ENCODE measurements at places on chromosomes 5 and 9.

DNA sequence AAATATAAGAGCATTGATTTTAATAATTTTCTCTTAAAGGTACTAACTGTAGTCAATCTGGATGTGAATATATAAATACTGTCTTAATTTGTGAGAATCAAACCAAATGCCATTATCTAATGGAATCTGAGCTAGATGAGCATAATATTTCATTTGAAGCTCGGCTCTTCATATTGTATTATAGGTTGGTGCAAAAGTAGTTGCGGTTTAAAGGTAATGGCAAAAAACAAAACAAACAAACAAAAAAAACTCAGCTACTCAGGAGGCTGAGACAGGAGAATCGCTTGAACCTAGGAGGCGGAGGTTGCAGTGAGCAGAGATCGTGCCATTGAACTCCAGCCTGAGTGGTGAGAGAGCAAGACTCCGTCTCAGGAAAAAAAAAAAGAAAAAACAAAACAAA lies 96.4 kb downstream of the CFAP90 start:
- no peak for DNase-seq

DNA sequence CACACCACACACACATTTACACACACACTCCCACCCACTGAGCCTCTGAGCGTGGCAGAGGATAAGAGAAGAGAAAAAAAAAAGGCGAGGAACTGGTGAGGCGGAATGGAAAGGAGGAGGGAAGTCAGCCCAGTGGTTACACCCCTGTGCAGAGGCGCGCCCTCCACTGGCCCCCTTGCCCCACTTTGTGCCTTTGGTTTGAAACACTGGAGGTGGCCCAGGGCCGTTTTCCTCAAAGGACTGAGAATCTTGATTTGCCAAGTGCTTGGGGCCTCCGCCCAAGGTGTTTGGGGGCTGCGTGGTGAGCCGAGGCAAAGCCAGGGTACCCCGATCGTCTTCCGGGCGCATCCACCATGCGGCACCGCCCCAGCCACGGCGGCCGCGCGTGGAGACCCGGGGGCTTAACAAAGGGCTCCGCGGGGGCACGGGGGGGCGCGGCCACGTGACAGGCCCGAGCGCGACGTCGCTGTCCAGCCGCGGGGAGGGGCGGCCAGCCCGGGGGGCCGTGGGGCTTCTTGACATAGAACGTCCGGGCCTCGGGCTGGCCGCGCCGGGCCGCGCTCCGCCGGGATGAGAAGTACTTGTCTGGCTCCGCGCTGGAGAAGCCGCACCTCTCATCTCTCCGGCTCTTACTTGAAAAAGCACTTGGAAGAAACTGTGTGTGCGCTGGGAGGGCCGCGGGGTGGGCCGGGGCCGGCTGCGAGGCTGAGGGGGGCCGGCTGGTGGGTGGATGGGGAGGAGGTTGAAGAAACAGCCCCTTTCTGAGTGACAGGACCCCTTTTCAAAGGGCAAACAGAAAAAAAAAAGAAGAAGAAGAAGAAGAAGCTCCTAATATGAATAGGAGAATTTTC lies 21.0 kb downstream of the NR2F1 start:
- DNase-seq: no peak

DNA sequence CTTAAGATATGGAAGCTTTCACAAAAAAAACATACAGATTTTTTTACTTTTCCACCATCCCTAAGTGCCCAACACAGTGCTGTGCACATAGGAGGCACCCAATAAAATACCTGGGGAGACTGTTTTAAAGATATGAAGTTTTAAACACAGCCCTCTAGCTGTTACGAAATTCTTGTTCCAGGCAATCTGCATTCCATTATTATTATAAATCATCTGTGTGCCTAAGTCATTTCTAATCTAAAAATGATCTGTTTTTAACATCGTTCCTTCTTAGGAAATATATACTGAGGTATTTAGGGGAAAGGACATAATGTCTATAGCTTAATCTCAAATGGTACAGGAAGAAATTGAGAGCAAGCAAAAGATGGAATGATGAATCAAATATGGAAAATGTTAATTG lies 32.7 kb upstream of the ISCA1 start:
- DNase-seq: no peak

DNA sequence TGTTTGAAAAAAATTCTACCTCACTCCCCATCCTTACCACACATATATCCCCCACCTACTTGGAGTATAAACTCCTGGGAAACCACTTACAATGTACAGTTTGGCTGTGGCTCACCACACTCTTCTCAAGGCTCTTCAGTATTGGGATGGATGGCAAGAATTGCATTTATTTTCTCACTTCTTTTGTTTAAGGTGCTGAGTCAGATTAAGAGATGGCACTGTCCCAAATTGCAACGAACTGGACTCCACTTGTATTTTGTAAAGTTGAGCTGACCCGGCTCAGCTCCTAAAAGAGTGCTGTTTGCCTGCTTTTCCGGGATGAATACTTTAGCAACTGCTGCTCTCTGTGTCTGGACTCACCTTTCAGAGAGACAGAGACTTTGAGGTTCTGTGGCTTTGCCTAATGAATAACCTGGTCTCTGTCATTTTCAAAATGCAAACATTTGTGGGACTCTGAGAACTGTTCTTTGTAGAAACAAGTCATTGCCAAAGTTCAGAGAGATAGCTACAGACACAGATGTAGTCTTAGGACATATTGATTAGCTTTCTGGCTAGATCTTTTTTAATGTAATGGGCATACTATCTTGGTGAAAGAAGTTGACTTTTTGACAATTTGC lies 42.2 kb downstream of the PPP2R2B start:
- no peak for DNase-seq

GRCh38 chr5:133928587-133929393 lies 39.6 kb downstream of the C5orf15 start:
- DNase-seq: no peak

DNA sequence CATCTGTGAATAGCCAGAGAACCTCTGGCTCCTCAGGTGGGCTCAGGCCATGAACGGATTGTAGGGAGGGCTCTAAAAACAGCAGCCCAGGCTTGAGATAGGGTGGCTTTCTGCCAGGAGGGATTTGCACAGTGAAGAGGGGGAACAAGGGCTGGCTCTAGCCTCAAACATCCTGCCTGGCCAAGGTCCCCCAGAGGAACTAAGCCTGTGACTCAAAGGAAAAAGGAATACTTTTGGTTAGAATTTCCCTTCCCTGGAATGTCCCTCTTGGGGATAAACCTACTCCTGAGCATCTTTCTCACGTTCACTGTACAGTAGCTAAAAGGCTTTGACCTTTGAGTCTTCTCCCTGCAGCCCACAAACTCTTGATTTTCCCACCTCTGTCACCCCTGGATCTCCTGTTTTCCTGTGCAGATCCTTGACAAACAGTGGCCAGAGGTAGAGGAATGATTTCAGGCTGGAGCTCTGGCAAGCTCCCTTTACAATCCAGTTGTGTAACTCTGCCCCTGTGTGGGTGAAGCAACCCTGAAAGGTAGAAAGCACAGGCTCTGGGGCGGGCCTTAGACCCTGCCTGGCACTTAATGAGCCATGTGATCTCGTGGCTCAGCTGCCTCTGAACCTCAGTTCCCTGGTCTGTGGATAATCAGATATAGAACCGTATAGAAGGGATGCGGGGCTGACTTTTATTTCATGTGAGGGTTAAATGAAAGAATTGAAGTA lies 17.4 kb downstream of the SEC61B start:
- DNase-seq: no peak

DNA sequence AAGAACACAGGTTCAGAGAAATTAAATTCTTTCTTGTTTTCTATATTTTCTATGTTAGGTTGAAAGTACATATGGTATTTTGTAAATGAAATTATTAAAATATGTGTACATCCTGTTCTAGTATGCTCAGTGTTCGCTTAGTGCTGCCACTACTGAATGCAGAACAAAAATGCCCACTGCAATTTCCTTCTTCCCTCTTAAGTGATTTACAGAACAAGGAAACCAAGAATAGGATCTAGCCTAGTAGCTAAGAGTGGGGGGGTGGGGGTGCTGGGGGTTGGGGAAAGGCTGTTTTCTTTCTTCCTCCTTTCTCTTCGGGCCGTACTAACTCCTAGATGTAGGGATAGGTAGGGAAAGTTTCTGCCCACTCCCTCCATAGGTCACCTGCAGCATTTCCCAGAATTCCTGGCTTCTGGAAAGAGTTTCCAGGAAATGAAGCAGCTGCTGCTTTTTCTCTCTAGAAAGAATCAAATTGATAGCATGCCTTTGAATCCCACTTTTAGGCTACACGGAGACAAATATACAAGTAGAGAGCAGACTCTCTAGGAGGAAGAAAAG lies 15.7 kb downstream of the SPATA9 start:
- DNase-seq: peak; percentile 39

GRCh38 chr9:128628471-128629048 lies 28.1 kb downstream of the DYNC2I2 start:
- DNase-seq: no peak

GRCh38 chr9:126975327-126976220 lies 61.0 kb downstream of the RALGPS1 start:
- DNase-seq: no peak

DNA sequence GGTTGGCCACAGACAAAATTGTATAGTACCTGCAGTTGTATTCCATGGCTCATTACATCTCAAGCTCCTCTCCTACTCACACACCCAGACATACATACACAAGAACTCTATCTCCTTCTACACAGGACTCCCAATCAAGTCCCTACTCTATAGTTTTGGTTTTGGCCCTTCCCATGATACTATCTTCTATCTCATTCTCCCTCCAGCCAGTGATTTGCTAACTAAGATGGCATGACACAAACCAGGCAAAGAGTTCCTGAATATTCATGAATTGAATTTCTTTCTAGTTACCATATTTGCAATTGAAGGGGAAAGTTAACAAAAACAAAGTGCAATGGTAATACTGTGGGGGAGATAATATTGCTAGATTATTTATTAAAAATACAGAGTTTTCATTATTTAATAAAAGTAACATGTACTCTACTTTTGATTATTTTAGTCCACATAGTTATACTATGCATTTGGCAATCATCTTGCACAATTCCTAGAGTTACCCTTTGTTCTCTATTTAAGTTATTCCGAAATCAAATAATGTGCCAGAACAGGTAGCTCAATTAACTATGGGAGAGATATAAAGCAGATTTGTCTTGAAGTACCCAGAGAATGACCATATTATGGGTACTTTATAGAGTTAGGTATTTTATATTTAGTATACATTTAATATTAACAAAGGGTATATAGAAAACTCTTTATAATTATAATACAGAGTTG lies 9.6 kb upstream of the LURAP1L start:
- no peak for DNase-seq

DNA sequence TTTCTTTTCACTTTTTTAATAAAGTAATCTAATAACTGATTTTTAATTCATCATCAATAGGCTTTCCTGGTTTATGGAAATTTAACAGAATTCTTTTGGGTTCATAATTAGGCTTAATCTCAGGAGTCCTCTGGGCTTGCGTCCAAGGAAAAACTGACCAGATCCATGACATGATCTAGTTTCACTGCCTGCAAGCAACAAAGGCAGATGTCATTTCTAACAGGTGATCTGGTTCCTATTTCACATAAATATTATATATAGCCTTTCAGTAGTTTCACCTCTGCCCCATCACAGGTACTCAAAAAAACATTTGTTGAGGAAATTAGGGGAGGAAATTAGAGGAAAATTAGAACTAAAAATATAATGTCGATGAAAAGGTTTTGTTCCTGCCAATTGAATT lies 126.4 kb downstream of the FBXL17 start:
- no peak for DNase-seq

GRCh38 chr9:130601100-130601499 lies 21.7 kb downstream of the FUBP3 start:
- DNase-seq: no peak

DNA sequence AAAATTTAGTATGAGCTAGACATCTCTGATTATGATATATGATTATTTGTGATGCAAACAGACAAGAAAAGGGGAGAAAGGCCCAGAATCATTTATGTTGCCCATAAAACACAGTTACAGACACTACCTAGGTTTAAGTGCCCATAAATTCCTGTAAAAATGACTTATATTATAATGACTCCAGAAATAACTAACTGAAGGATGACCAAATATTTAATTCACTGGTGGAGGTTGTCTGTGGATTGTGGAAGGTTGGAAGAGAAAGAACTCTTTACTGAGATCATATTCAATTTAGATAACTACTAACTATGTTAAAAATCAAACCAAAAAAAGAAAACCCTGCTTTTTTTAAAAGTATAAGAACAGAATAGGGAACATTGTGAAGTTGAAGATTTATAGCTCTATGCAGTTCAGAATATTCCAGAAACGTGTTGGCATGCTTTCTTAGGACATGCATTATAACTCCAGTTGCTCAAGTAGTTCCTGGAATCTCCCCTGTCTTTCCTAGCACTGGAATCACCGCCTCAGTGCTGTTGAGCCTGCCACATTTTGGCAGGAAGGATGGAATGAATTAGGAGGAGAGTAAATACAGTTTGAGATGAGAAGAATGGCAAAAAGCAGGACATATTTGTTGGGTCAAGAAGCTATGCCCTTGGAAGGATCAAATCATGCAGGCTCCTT lies 72.0 kb upstream of the PAPPA start:
- no peak for DNase-seq

GRCh38 chr9:115628426-115628825 lies 510.5 kb upstream of the TNC start:
- no peak for DNase-seq

GRCh38 chr9:68933434-68934328 lies 80.2 kb downstream of the PRKACG start:
- DNase-seq: no peak

DNA sequence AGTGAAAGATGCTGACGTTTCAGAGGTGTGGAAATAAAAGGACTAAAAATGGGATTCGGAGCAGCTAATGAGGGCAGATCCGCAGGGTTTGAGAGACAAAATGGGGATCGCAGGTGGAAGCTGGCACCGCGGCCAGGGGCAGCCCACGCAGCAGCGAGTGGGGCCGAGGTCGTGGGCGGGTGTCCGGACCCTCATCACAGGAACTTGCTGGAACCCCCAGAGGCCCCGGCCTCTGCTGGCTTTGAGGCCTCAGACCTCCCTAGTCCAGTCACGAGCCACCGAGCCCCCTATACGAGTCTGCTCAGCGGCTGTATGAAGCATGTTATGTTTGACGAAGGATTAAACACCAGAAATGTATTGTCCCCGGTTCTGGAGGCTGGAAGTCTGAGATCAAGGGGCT lies 45.8 kb upstream of the FCN1 start:
- no peak for DNase-seq

DNA sequence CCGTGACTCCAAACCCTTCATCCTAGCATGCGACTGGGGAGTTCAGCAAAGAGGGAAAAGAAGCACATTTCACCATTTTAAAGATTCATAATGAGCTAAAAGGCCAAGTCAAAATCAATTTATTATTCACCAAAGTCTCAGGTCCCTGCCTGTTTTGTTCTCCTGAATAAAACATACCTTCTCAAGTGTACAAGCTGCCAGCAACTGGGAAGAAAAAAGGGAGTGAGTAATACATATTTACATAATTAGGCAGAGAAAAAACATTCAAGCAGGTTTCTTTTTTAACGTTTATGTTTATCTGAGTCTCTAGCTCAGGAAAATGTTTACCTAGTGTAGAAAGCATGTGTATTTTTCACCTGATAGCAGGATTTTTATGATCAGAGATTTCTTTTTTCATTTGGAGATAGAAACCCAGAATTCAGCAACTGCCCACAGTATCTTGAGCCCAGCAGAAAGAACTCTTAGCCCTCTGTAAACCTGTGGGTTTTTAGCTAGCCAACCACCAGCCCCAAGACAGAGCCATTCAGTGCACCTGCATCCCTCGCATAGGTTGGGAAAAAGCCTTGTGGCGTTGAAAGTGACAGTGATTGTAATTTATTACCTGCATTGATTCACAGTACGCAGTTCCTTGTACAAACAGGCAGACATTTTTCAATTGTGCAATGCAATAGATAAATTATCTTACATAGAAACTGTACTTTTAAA lies 117.9 kb upstream of the GRIA1 start:
- DNase-seq: no peak
